ENCODE measurements at places on chromosomes 16 and 17.

GRCh38 chr17:49442041-49442440 lies 27.4 kb upstream of the PHB1 start:
- no peak overlapping the region for H3K4me3 ChIP-seq
- DNase-seq = no peak
- peaks cover 29% of the 10 kb centered on the region for H3K4me1 ChIP-seq
- H3K27me3 ChIP-seq = no peaks in the 10 kb centered on the region

DNA sequence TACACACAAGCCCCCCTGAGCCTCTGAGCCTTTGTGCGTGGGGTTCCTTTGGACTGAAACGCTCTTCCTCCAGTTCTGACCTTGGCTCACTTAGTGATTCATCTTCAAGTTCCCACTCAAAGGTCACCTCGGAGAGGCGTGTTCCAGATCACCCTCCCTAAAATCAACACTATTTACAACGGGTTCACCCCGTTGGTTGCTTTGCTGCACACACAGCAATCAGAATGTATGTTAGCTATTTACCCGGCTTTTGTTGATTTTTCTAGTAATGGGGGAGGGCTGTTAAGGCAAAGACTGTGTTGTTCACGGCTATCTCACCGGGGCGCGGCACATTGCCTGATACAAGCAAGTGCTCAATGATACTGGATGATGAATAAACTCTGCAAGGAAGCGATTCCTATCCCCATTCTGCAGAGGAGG lies 977 bp downstream of the NAGPA start:
- H3K36me3 ChIP-seq = no peaks in the 10 kb centered on the region
- no peaks in the 10 kb centered on the region for H3K4me1 ChIP-seq
- no peak for DNase-seq
- H3K27ac ChIP-seq = no peak overlapping the region
- peak overlapping the region; percentile 80 for H3K4me3 ChIP-seq

DNA sequence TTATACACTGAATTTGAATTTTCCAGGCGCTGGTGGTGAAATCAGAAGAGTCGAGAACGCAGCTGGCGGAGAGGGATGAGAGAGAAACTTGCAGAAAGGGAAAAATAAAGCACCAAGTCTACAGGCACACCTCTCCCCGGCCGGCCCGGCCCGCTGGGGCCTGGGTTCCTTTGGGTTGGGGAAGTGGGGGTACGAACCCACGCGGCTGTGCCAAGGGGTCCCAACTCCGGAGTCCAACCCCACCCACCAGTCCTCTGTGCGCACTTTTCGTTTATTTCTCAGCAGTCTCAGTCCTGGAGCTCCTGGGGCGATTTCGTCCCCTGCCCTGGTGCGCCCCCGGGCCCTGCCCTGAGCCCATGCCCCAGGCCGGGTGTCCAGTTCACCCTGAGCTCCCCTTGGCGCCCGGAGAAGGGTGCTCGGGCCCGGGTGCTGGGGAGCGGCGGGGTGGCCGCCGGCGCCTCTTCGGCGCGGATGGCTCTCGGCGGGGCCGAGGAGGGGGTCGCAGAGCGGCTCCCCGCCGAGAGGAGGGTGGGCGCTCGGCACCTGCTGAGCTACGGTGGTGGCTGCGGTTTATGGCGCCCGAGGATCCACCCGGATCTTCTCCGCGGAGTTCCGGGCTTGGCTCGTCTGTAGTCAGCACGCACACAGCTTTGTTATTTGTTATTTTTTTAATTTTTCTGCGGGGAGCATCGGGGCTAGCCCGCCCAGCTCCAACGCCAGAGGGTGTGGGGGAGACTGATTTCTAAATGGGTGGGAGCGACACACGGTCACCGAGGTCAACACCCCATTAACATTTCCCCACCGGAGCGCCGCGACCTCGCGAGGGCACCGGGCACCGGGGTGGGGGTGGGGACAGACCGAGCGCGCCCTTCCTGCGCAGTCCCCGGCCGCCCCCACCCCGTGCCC lies 15.7 kb upstream of the CBX8 start:
- no peak overlapping the region for H3K27ac ChIP-seq
- DNase-seq = no peak
- no peak overlapping the region for H3K4me3 ChIP-seq
- no peaks in the 10 kb centered on the region for H3K36me3 ChIP-seq
- H3K4me1 ChIP-seq = peaks cover 7% of the 10 kb centered on the region

GRCh38 chr17:59508999-59509625 lies 56.3 kb upstream of the DHX40 start:
- H3K4me1 ChIP-seq = peaks cover 2% of the 10 kb centered on the region
- no peak for DNase-seq
- no peak overlapping the region for H3K4me3 ChIP-seq
- H3K27me3 ChIP-seq = no peaks in the 10 kb centered on the region
- no peaks in the 10 kb centered on the region for H3K36me3 ChIP-seq

- no peak overlapping the region for H3K4me3 ChIP-seq
- no peaks in the 10 kb centered on the region for H3K27me3 ChIP-seq
- H3K4me1 ChIP-seq = peaks cover 36% of the 10 kb centered on the region
- DNase-seq = no peak
These were observed 91.4 kb upstream of the GSE1 start for GRCh38 chr16:85521552-85522307.

- no peak for DNase-seq
- H3K27ac ChIP-seq = no peak overlapping the region
- H3K4me3 ChIP-seq = no peak overlapping the region
- H3K36me3 ChIP-seq = no peaks in the 10 kb centered on the region
These were observed 33.2 kb upstream of the TEX2 start for GRCh38 chr17:64296246-64296645.

- no peak for DNase-seq
- no peaks in the 10 kb centered on the region for H3K4me1 ChIP-seq
- no peak overlapping the region for H3K4me3 ChIP-seq
- H3K27ac ChIP-seq = no peak overlapping the region
- H3K27me3 ChIP-seq = no peaks in the 10 kb centered on the region
- H3K36me3 ChIP-seq = no peaks in the 10 kb centered on the region
These were observed 29.3 kb downstream of the DYNLRB2 start for GRCh38 chr16:80570106-80570478.

DNA sequence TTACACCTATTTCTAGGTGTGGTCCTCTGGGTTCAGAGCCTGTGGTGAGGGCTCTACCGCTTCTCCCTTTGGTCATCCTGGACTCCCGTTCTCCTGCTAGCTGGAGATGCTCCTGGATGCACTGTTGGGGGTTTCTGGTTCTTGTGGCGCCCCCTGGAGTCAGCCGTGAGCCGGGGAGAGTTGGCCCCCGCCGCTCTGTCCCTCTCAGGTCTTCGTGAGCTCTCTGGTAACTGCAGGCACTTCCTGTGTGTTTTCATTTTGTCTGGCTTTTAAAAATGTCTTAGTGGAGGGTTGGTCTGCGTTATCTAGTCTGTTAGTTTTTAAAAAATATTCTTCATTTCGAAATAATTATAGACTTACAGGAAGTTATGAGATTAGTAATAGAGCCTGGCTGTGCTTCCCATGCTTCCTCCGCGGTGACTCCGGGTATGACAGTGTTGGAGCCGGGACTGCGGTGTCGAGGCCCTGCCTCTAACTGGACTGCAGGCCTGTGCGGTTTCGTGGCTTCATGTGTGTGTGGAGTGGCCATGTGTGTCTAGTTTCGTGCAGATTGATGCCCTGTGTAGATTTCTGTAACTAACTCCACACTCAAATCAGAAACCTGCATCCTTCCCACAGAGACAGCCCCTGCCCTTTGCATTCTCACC lies 78.0 kb upstream of the ZNF750 start:
- no peak overlapping the region for H3K27ac ChIP-seq
- H3K4me1 ChIP-seq = no peaks in the 10 kb centered on the region

GRCh38 chr17:27438348-27438998 lies 17.8 kb upstream of the KSR1 start:
- no peak overlapping the region for H3K27ac ChIP-seq
- peaks cover 5% of the 10 kb centered on the region for H3K27me3 ChIP-seq
- H3K36me3 ChIP-seq = no peaks in the 10 kb centered on the region
- H3K4me1 ChIP-seq = no peaks in the 10 kb centered on the region

- no peak overlapping the region for H3K27ac ChIP-seq
- H3K4me3 ChIP-seq = no peak overlapping the region
- H3K4me1 ChIP-seq = no peaks in the 10 kb centered on the region
- DNase-seq = no peak
- H3K27me3 ChIP-seq = no peaks in the 10 kb centered on the region
- no peaks in the 10 kb centered on the region for H3K36me3 ChIP-seq
These were observed 16.8 kb upstream of the ZNF287 start for GRCh38 chr17:16585796-16586195.

- H3K27me3 ChIP-seq = peaks cover 8% of the 10 kb centered on the region
- H3K27ac ChIP-seq = no peak overlapping the region
- H3K4me1 ChIP-seq = no peaks in the 10 kb centered on the region
- no peaks in the 10 kb centered on the region for H3K36me3 ChIP-seq
- DNase-seq = no peak
- peak overlapping the region; percentile 71 for H3K4me3 ChIP-seq
These were observed 516 bp downstream of the SLC16A6 start for GRCh38 chr17:68290268-68290954.

- no peaks in the 10 kb centered on the region for H3K4me1 ChIP-seq
- no peak overlapping the region for H3K4me3 ChIP-seq
- peaks cover 32% of the 10 kb centered on the region for H3K36me3 ChIP-seq
- H3K27me3 ChIP-seq = no peaks in the 10 kb centered on the region
These were observed 13.0 kb upstream of the GGA2 start for GRCh38 chr16:23523321-23523720.

- peak; percentile 95 for DNase-seq
- H3K4me3 ChIP-seq = no peak overlapping the region
- H3K27ac ChIP-seq = no peak overlapping the region
These were observed 117.8 kb upstream of the CDC42EP4 start for GRCh38 chr17:73429440-73430164.

GRCh38 chr17:51224402-51225262 lies 35.2 kb downstream of the MBTD1 start:
- H3K27me3 ChIP-seq = no peaks in the 10 kb centered on the region
- no peak overlapping the region for H3K4me3 ChIP-seq
- DNase-seq = no peak
- H3K36me3 ChIP-seq = 0 out of 2 replicates have a peak, but pooled peaks cover 2% of the 10 kb centered on the region
- H3K27ac ChIP-seq = no peak overlapping the region

DNA sequence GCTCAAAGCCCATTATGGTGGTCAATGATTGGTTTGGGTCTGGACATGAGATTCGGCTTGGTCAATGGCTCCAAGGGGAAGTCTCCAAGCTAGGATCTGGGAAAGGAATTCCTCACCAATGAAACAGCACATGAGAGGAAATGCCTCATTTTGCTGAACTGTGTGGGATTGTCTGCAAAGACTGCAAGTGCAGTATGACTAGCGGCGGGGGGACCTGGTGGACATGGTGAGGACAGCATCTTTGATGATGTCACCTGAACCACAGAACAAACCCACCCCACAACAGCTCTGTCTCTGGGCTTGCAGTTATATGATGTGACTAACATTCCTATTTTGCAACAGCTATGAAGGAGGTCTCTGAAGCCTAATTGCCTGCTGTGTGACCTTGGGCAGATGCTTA lies 50.6 kb upstream of the NKD1 start:
- H3K4me1 ChIP-seq = no peaks in the 10 kb centered on the region
- H3K27me3 ChIP-seq = no peaks in the 10 kb centered on the region
- no peak overlapping the region for H3K27ac ChIP-seq

DNA sequence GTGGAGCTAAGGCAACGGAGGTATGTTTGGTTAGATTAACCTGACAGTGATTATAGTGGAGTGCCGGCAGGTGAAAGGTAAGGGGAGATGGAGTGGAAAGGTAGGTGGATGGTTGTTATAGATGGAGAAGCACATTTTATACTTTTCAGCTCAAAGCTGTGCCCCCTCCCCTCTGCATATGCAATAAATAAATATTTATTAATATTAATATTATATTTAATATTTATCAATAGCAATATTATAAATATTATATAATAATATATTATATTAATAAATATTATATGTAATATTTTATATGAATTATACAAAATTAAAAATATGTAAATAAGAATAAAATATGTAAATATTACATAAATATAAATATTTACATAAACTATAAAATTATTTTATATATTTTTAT lies 70.0 kb downstream of the WSCD1 start:
- no peak overlapping the region for H3K4me3 ChIP-seq
- H3K4me1 ChIP-seq = no peaks in the 10 kb centered on the region
- H3K36me3 ChIP-seq = no peaks in the 10 kb centered on the region
- DNase-seq = no peak
- no peak overlapping the region for H3K27ac ChIP-seq

DNA sequence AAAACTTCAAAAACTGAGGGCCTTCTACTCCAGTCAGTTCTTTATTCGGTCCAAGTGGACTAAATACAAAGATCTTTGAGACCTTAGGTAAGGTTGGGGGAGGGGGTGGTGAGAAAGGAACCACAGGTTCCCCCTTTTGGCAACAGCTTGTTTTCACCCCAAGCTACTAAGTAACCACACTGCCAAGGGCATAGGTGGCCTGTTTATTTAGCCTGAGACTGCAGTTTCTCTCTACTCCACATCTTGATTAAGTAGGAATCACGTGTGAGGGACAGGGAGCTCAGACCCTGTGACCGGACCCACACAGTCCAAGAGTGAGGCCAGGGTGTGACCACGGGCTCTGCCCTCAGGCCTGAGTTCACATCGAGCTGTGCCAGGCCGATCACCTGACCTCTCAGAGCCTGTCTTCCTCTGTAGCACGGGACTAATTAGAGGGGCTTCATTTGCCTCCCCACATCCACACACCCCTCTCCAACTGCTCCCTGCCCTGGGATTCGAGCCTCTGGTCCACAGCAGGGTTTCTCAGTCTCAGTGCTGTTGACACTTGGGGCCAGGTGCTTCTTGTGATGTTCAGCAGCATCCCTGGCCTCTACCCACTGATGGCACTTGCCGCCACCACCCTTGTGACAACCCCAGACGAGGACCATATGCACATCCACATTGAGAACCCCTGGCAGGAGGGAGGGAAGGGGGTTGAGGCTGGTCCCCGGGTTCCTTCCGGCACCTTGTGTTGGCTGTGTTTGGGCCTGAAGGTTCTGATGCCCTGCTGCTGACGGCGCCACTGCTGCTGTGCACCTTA lies 17.8 kb downstream of the ST6GALNAC2 start:
- H3K36me3 ChIP-seq = peaks cover 29% of the 10 kb centered on the region
- no peak overlapping the region for H3K4me3 ChIP-seq
- no peak overlapping the region for H3K27ac ChIP-seq
- no peaks in the 10 kb centered on the region for H3K27me3 ChIP-seq
- DNase-seq = no peak

GRCh38 chr17:65918916-65919315 lies 273.0 kb downstream of the CEP112 start:
- H3K27me3 ChIP-seq = no peaks in the 10 kb centered on the region
- no peak for DNase-seq
- no peaks in the 10 kb centered on the region for H3K4me1 ChIP-seq
- H3K27ac ChIP-seq = no peak overlapping the region
- no peak overlapping the region for H3K4me3 ChIP-seq

GRCh38 chr17:1197781-1198490 lies 18.2 kb upstream of the ABR start:
- peaks cover 8% of the 10 kb centered on the region for H3K4me1 ChIP-seq
- no peaks in the 10 kb centered on the region for H3K27me3 ChIP-seq
- DNase-seq = peak; percentile 31
- H3K36me3 ChIP-seq = no peaks in the 10 kb centered on the region
